Esophagus muscularis mucosa (tissue), 4 donors: ENCODE measurements at places on chromosomes 1 and 21. TPM values are rescaled to one million over a fixed set of nuclear protein-coding genes. Genes with fewer than 3 reads are reported as not detected.

- no peak for DNase-seq
- H3K27ac ChIP-seq = no peak overlapping the region
- H3K4me1 ChIP-seq = peaks cover 18% of the 10 kb centered on the region
- no peaks in the 10 kb centered on the region for H3K27me3 ChIP-seq
- H3K4me3 ChIP-seq = no peak overlapping the region
Observed at GRCh38 chr1:26537951-26538352, 8.4 kb downstream of the RPS6KA1 start.

DNA sequence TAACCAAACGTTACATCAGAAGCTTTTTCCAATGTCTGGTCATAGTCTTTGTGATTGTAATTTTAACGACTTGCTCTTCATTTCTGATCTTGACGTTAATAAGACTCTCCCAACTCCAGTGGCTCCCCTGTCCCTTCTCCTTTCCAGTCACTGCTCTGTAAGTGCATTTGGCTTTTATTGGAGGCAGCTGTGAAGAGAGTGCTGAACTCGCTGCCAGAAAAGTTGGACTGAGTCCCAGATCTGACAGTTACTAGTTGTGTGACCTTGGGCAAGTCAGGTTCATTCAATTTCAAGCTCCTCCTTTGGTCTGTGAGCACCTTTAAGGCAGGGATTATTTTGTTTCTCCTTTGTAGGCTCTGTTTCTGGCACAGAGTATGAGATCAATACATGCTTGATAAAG is 109.6 kb upstream of the TSPAN2 start:
- H3K27ac ChIP-seq = no peak overlapping the region
- no peak overlapping the region for H3K4me3 ChIP-seq
- H3K4me1 ChIP-seq = no peaks in the 10 kb centered on the region
- H3K36me3 ChIP-seq = no peaks in the 10 kb centered on the region
- H3K27me3 ChIP-seq = no peaks in the 10 kb centered on the region

Gene SV2A
- total RNA-seq = 4.8 TPM

- no peak overlapping the region for H3K4me3 ChIP-seq
- no peaks in the 10 kb centered on the region for H3K27me3 ChIP-seq
- peaks cover 9% of the 10 kb centered on the region for H3K36me3 ChIP-seq
- no peak overlapping the region for H3K27ac ChIP-seq
- peaks cover 3% of the 10 kb centered on the region for H3K4me1 ChIP-seq
- no peak for DNase-seq
Observed at GRCh38 chr1:35361638-35362037, 93.1 kb downstream of the ZMYM4 start.

- no peak overlapping the region for H3K27ac ChIP-seq
- peaks cover 4% of the 10 kb centered on the region for H3K4me1 ChIP-seq
- DNase-seq = no peak
- no peaks in the 10 kb centered on the region for H3K36me3 ChIP-seq
Observed at GRCh38 chr1:180528868-180529470, 26.6 kb upstream of the ACBD6 start.

DNA sequence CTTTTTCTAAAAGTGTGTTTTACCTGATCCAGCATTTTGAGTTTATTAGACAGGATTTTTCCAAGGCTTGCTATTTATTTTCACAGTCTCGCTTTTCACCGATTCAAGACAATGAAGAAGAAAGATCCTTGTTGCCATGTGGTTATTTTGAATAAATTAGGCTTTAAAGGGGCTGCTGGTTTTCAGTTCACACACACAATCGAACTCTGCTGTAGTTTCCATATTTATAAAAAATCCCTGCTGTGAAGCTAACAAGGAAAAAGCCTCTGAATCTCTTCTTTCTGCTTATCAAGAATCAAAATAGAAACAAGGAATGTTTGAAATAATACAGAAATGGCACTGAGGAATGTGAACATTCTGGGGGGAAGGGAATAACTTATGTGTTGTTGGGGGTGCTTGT is 102.5 kb upstream of the KAZN start:
- no peak for DNase-seq
- H3K27ac ChIP-seq = no peak overlapping the region
- no peak overlapping the region for H3K4me3 ChIP-seq
- no peaks in the 10 kb centered on the region for H3K27me3 ChIP-seq

Gene GJA8
- not detected for total RNA-seq

Gene ELF3
- total RNA-seq = not detected

Gene HCRTR1
- total RNA-seq = 1.7 TPM

DNA sequence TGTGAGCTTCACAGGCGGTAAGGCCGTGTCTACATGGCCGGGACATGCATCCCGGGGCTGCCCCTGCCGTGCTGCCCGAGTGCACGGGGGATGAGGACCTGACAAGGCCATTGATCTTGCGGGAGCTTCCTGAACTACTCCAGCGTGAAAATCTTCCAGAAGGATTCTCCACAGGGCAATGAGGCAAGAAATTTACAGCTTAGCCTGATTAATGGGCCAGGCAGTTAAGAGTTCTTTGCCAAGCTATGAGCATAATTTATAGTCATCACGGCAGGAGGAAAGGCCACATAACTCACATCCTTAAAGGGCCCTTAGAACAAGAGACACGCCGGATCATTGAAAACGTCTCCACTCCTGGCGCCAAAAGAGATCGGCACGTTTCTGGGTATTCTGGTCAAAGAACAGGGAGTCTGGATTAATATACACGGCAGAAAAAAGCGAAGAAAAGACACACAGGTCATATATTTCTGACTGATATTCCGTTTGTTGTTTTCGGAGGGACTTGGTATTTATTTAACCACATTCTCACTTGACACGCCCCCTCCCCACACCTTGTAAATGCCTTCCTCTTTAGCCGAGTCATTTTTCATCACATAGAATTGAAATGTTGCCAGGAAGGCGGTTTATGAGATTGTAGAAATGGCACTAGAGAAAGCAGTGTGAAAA is 180.5 kb downstream of the DYRK1A start:
- peak overlapping the region; percentile 12 for H3K4me3 ChIP-seq
- peak overlapping the region; percentile 31 for H3K27ac ChIP-seq
- no peak for DNase-seq
- H3K27me3 ChIP-seq = no peaks in the 10 kb centered on the region
- peaks cover 27% of the 10 kb centered on the region for H3K4me1 ChIP-seq
- no peaks in the 10 kb centered on the region for H3K36me3 ChIP-seq
